NK-92 treated with Interleukin-12 subunit alpha and Interleukin-12 subunit beta, amount 100 ng/mL, for 24 hours (cell line): ENCODE measurements at places on chromosomes 4 and X.

GRCh38 chrX:139903210-139903609 lies 29.6 kb downstream of the ATP11C start:
- no peak for DNase-seq

- DNase-seq: no peak
Measured at GRCh38 chr4:16448241-16448840, 222.1 kb upstream of the TAPT1 start.

DNA sequence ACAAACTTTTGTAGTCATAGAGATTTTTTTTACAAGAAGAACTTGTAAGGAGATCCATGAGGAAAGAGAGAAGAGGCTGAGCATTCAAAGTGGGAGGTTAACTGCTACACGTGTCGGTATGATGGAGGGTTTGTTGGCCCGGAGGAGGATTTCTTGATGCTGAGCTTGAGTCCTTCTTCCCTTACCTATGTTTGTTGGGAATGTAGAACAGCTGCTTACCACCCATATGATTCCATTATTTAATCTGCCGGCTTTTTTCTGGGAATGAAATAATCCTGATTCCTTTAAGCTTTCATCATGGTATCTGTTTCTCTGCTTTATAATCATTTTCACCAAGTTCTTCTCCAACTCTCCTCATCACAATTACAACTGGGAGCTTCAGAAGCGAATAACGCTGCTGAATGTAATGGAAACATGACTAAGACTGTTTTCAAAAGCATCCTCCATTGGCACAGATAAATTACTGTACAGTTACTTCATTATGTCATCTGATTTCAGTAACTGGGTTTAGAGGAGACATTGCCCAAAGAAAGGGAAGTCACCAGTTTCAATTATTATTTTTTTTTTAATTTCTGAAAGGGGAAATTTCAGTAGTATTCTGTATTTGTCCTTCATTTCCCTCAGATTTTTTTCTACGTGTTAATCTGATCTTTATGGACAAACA lies 420.6 kb downstream of the SPRY1 start:
- no peak for DNase-seq

GRCh38 chr4:112130906-112131305 lies 14.3 kb upstream of the FAM241A start:
- no peak for DNase-seq
